NCI-H1417 (cell line): ENCODE measurements at places on chromosomes 12 and 14.

GRCh38 chr14:44613061-44613712 lies 106.1 kb upstream of the FSCB start:
- no peak for DNase-seq

- DNase-seq = no peak
Measured at GRCh38 chr12:52515927-52516831, 4.0 kb downstream of the KRT5 start.

DNA sequence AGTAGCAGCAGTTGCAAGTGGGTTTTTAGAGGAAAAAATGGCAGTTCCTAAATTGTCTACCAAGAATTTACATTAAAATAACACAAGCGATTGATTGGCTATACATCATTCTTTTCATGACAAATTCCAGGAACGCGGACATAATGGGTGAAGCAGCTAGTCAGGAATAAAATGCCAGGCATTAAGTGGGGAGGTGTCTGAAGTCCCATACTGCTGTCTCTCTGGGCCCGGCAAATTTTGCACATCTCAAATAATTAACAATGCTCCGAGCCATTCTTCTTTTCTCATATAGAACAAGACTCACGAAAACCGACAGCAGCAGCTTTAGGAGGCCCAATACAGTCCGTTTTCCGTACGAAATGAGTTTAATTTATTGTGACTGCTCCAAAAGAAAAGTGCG lies 696 bp downstream of the RPL36AL start:
- peak; percentile 70 for DNase-seq

GRCh38 chr14:103729496-103730448 lies 14.2 kb downstream of the ZFYVE21 start:
- DNase-seq = no peak

- no peak for DNase-seq
Measured at GRCh38 chr14:79321070-79321469, 890.2 kb downstream of the DIO2 start.

DNA sequence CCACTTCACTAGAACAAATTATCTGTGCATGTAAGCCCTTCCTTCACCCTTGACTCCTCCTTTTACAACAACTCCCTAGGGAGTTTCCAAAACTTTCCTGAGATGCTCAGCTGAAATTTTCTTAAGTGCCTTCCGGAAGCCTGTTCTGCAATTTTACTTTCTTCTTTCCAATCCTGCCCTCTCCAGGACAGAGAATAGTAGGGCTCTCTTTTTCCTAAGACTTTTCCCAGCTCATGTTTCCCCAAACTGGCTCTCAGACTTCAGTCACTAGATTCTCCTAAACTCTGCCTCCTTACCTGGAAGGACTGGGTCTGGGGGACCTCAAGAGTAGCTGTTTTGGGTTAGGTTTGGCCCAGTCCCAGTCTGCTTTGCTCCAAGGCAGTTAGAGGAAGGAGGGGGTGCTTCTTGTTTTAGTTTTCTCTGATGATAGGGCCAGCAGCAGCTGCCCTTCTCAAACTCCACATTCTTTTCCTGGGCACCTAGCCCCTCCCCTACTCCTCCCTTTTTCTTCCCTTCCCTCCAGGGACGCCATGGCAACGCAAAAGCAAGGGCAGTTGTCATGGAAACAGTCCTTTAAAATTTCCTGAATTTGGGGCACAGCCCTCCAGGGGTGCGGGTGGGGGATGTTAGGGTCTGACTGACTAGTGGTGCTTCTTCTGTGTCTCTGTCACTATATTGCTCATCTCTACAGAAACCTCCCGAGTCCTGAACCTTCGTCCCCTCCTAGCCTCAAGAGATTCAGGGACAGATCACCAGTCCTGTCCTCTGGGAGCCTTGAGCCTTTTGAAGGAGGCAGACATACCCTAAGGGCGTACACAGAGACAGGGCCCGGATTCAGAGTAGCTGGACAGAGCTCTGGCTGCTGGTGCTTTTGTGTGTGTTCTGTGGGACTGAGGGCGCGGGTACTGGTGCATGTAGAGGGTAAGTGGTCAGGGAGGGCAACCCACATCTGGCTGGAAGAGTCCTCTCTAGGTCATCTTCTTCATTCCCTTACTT lies 17.0 kb downstream of the PPP1R1A start:
- no peak for DNase-seq

GRCh38 chr14:98233656-98234055 lies 1038.3 kb downstream of the BCL11B start:
- DNase-seq = no peak

DNA sequence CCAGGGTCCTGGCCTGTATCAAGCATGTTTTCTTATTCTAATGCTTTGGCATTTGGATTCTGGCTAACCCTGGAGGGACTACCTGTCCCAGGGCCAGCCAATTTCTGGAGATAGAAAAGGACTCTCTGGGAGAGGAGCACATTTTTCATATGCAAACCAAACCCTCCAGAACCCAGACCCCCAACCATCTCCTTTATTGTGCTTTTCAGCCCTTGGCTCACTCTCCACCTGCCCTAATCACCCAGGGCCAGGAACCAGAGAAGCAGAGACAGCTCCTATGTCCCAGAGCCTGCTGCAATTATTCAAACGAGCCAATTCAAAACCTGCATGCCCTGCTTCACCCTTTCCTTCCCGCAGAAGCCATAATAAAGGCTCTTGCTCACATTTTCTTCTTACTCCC lies 23.8 kb downstream of the HSPB8 start:
- DNase-seq = no peak

DNA sequence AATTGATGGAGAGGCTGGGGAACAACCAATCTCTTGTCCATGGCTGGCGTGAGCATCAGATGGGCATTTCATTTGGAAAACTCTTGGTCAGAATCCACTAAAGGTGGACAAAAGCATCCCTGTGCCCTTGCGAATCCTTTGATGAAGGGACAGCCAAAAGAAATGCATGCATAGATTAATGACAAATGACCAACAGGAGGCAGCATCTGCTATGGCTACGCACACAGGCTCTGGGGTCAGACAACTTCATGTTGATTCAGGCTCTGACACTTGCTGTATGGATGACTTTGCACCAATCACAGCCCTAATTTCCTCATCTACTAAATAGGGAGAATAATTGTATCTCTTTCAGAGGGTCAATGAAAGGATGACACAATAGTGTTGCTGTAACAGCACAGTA lies 117.5 kb downstream of the ASCL4 start:
- no peak for DNase-seq

DNA sequence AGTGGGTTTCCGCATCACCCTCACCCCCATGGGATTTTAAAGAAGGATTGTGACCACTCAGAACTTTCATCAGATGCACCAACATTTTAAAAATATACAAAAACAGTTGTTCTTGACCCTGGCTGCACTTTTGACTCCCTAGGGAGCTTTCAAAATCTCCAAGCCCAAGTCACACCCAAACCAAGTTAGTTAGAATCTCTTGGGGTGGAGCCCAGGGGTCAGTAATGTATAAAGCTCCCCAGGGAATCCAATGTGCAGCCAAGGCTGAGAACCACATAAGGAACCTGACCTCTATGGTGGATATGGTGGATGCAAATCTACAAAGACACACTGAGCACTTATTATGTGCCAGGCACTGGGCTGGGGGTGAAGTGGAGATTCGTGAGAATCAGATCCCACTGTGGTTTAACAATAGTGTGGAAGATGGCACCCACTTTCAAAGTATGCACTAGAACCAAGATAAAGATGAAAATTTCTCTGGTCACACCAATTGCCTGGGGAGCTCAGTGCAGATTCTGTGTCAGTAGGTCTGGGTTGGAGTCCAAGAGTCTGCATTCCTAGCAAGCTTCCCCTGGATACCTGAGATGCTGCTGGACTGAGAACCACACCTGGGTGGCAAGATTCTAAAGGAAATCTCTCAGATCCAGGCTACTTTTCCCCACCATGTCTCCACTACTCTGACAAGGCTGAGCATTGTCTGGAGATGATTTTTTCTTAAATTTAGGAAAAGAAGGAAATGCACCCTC lies 18.9 kb upstream of the CMKLR1 start:
- no peak for DNase-seq

DNA sequence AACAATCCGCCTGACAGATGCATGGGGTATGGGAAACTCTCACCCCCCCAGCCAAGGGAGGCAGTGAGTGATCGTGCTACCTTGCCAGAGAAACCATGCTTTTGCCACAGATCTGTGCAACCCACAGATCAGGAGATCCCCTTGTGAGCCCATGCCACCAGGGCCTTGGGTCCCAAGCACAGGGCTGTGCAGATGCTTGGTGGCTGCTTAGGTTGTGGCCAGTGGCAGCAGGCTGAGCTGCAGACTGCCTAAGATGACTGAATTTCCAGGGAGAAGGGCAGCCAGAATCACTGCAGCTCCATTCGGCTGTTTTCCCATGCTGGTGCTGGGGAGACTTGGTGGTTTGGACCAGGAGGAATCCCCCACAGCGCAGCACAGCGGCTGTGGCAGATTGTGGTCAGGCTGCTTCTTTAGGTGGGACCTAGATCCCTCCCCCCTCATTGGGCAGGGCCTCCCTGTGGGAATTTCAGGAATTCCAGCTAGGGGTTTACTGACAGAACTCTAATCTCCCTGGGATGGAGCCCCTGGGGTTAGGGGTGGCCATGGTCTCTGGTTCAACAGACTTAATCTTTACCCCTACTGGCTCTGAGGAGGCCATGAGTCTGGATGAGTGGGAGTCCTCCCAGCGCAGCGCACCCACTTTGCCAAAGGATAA lies 264.6 kb upstream of the DAAM1 start:
- no peak for DNase-seq

DNA sequence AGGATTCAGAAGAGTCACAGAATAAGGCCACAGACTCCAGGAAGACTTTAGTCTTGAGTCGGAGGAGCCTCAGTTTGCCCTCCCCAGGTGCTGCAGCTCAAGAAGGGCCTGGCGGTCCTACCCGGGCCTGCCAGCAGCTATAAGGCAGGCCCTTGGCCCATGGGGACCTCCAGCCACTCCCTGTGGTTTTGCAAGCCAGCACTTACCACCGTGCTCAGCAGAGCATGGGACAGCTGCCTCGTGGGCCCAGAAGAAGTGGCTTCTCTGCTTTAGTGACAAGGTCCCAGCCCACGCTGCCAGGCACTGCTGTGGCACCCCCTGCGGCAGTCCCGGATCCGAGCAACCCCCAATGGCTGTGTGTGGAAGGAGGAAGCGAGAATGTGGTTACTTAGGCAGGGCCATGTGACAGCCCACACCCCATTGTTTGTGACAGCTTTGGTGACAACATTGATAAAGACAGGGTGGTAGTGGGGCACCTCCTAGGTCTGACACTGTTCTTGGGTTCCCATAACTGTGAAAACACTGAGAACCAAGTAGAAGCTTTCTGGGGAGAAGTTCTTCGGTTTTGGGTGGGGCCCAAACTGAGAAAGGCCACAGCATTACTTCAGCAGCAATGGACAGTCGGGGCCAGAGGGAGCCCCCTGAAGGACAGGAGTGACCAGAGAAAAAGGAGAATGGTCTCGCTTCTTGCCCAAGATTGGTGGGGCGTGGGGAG lies at the start of gene SELPLG:
Gene SELPLG (minus strand): TSS at position 361 of the 715 bp plus-strand sequence. CDS start 9,587 bp downstream, outside the sequence.
- no peak for DNase-seq

DNA sequence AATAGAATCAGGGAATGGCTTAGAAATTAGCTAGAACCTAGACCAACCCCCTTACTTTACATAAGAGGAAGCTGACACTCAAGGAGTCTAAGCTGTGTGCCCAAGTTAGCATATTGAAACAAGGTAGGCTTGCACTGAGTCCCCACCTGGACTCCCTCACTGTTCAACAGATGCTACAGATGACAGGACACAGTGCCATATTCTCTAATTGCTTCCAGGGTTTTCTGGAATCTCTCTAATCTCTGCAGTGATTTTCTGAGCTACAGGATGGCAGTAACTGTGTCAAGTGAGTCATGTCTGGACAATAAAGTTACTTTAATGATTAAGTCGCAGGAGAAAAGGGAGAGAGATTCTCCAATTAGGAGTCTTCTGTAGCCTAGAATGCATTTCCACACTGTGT lies 35.8 kb downstream of the AKAP6 start:
- no peak for DNase-seq

DNA sequence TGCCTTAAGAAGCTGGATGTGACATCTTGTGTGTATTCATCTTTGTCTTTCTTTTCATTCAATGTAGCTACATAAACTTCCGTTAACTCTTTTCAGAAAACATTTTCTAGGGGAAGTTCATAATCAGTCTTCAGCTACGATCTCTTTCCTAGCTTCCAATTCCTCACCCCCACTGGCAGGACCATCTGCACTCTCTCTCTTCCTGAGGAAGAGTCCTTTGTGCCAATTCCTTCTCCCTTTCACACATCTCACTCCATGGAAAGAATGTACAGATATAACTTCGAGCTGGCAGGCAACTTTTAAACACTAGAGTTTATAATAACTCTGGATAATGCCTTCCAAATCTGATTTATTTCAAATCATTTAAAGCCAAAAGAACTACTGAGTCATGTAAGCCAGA lies 495.7 kb downstream of the GALC start:
- no peak for DNase-seq

DNA sequence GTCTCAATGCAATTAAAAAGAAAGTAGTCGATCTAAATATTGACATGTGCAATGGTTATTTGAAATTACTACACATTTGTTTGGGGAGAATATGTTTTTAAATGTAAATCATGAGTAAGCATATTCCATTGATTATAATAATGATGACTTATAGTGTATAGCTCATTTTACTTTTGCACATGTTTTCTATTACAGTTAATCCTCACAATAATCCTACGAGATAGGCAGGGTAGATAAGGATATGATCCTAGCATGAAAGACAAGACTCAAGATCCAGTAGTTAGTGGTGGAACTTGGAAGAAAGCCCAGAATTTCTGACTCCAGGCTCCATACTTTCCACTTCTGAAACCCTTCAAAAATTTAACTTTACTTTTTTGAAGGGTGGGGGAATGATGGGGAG lies 94.0 kb downstream of the NAV3 start:
- DNase-seq = no peak

DNA sequence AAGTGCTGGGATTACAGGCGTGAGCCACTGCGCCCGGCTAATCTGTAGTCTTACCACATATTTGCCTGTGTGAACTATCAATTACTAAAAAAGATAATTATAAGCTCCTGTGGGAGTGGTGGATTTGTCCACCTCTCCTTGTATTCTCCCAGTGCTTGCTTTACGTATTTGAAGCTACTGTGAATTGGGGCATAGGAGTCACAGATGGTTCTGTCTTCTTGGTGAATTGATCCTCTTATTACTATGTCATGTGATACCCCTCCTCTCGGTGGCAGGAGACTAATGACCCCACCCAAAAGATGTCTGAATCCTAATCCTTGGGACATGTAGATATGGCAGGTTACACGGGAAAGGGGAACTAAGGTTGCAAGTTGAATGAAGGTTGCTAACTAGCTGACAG lies 11.8 kb downstream of the GPR132 start:
- DNase-seq = no peak

- DNase-seq = no peak
Measured at GRCh38 chr12:112962561-112962960, 15.8 kb upstream of the OAS2 start.

DNA sequence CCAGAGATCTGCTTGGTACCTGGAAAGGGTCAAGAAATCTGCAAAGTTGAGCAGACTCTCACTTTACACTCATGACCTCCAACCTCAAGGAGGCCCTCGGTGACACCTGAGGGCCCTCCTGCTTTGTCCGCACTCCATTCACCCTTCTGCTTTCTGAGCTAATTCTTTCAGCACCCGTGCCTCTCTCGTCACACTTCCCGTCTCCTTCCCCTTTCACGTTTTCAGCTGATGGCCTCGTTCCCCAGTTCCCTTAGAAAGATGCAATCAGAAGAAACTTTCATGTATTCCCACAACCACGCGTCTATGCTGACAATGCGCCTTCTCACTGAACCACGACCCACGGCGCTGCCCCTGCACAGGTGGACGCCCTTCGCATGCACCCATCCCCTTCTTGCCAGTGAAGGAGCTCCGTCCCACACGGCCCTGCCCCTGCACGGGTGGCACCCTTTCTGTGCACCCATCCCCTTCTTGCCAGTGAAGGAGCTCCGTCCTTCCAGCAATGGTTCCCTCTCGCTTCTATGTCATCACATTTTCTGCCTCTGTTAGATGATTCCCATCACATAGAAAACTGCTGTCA lies 340.1 kb upstream of the FKBP4 start:
- DNase-seq = no peak
